ENCODE measurements at places on chromosomes 12 and 14.
A peak's percentile ranks its signal among the peaks of the same experiment; 100 is the strongest.

DNA sequence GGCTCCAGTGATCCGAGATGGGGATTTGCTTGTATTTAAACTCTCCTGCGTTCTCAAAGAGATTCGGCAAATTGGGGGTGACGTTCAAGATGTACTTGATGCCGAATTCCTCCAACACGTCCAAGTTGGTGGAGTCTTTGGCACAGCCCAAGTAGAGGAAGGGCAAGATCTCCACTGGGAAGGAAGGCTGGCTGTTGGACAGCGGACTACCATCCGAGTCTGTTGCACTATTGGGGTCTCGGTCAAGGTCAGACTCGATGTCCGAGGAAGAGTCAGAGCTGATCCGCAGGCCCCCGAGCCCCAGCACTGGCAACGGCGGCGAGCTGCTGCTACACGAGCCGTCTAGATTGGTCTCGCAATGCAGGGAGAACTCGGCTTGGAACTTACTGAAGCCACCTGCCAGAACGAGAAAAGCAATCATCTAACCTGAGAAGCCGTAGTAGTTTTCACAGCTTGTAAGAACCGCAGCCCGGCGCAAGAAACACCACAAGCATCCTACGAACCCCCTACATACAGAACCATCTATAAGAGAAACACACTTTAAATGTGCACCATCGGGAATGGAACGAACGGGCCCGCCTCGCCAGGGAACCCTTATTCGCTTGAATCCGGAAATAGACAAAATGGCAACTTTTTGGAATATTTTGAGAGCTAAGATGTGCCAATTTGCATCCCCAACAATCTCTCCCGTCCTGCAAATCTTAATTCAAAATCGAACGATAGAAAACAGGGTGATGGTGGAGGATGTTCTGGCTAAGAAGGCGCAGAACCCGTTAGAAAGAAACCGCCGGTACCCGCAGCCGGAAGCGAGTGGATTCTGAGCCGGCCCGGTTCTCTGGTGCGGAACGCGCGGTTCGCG, 1.4 kb downstream of the DUSP6 start:
- DNase-seq, result no peak

DNA sequence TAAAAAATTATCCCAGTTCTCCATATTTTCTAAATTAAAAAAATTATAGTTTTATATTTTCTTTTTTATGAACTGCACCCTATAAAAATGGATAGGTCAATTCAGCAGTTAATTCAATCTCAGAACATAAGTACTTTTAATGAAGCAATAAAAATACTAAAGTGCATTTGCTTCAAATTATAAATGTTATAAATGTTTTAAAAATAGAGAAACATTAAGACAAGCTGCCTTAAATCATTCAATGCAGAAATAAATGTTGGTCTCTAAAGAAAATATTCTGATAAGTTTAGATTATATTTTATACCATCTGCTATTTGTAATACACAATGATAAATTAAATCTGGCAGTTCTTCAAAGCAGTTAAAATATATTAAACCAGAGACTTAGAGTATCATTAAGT, 65.6 kb downstream of the ZC3H14 start:
- no peak for DNase-seq

- DNase-seq, result no peak
Observed at GRCh38 chr12:92757597-92758121, 54.9 kb downstream of the PLEKHG7 start.

DNA sequence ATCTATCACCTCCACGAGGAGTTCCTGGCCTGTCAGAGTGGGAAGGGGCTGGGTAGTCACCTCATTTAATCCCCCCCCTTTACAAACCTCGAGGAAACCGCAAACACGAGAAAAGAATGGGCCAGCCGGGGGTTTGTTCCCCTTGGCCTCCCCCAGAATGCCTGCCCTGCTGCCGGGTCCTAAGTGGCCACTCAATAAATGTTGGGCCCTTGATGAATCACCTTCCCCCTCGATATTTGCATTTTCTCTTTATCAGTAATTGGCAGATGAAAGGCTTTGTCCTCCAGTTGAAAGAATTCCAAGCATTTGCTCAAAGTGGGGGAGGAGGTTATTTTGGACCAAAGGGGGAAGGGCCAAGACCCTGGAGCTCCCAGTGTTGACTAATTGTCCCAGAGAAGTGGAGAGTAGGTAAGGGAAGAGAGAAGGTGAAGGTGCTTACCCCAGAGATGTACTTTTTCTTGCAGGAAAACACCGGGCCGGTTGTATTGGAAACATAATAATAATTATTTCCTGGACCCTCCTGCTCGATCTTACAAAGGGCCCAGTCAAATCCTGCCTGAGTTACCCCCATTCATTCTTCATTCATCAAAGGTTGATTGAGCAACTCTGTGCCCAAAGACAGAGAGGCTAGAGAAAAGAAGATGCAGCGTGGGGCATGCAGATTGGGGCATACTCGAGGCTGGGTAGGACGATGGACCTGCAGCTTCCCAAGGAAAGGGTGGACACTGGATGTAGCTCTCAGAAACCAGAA, 1.9 kb upstream of the KDM2B start:
- no peak for DNase-seq

- DNase-seq, result no peak
Observed at GRCh38 chr12:11759899-11760298, 110.4 kb downstream of the ETV6 start.

GRCh38 chr14:99072433-99072832, 199.6 kb downstream of the BCL11B start:
- no peak for DNase-seq

- no peak for DNase-seq
Observed at GRCh38 chr12:104493496-104493895, 36.7 kb downstream of the CHST11 start.

- DNase-seq, result no peak
Observed at GRCh38 chr14:42929806-42930480, 1323.3 kb downstream of the LRFN5 start.

DNA sequence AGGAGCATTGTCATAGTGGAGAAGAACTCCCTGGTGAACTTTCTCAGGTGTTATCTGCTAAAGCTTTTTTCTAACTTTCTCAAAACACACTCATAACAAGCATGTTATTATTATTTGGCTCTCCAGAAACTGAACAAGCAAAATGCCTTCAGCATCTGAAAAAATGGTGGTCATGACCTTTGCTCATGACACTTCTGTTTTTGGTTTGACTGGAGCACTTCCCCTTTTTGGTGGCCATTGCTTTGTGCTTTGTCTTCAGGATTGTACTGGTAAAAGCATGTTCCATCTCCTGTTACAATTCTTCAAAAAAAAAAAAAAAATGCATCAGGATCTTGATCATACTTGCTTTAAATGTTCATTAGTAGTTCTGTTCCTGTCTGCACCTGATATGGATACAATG, 1241.6 kb upstream of the USP15 start:
- DNase-seq, result no peak

DNA sequence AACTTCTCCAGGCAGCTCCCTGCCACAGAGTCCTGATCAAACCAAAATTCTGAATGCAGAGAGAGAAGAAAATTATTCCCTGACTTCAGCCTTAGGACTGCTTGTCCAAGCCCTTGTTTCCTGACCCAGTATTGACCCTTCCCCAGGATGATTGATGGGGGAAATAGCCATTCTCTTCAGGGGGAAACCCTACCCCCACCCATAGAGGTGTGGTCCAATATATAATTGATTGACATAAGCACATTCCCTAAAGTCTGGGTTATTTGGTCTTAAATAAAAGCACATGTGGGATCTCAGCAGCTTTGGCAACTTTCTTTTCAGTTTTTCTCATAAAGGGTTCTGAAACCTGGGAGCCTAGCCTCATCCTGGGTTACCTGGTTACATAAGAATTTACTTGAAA, 201.2 kb upstream of the DDHD1 start:
- DNase-seq, result no peak

DNA sequence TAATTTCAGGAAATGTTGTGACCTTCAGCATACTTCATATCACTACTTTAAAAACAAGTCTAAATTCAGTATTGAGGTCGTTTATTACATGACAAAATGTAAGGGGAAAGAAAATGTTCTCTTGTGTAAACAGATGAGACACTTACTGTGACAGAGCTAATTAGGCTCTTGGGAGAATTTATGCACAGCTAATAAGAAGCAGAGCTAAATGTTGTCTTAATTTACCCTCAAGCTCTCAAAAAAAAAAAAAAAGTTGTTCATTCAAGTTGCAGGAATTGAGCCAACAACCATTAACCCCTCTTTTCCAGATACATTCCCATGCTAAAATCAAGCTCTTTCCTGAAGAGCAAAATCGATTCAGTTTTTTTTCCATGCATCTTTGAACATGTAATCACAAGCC, 1419.4 kb downstream of the FSCB start:
- DNase-seq, result no peak

GRCh38 chr12:121452340-121452984, 52.5 kb downstream of the RNF34 start:
- DNase-seq, result no peak

- DNase-seq, result no peak
Observed at GRCh38 chr12:101021442-101021841, 188.6 kb downstream of the SLC5A8 start.

- DNase-seq, result peak; percentile 42
Observed at GRCh38 chr14:50045039-50045711, 71.2 kb downstream of the VCPKMT start.

DNA sequence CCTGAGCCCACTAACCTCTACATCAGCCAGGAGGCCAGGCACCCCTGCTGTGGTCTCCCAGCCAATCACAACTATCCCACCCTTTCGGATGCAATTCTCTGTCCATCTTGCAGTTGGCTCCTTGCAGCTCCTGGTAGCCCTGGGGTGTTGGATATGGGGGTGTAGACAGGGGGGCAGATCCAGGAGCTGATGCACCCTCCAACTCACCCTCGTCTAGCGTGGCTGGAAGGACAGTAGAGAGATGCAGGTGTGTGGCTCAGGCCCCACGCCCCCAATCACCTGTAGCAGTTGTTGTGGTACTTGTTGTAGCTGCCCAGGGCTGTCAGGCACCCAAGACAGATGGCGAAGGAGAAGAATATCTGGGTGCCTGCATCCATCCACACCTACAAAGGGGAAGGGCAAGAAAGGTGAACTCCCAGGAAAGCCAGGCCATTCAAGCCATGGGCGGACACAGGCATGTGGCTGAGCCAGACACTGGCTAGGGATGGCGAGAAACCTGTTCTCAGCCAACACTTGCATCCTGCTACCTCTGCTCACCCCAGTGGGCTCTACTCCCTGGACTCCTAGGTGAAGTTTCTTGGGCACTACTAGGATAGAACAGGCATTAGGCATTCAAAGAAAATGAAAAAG, 13.4 kb upstream of the SLC6A12 start:
- DNase-seq, result no peak

DNA sequence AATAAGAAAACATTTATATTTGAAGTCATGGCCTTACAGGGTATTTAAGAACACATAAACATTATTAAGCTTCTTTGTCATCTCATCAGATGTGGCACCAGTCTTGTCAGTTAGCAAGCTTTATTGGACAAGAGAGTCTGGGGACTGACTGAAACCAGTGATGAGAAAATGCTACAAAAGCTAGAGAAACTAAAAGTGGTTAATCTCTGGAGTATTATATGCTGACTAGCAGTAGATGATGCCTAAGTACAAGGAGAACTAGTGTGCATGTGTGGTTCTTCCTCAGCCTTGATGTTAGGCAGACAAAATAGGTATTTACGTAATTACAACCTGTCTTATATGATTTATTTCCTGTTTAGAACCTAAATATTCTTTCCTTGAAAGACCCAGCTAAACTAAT, 176.5 kb downstream of the CPNE8 start:
- no peak for DNase-seq

DNA sequence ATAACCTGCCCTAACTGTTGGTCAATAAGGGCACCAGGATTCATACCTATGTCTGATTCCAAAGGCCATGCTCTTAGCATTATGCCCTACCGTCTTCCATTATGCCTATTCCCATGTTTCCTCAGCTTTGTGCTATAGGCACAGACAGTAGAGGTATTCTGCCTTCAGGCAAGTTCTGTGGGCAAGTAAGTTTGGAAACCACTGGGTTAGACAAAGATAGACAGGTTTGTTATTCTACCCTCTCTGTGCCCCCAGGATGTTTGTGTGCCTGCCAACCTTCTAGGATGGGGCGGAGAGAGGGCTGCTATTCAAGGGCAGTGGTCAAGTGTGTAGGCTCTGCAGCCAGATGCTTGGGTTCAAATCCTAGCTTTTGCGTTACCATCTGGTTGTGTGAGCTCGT, 4.6 kb downstream of the RAPGEF3 start:
- no peak for DNase-seq

GRCh38 chr12:124759841-124760503, 103.7 kb downstream of the SCARB1 start:
- no peak for DNase-seq

- DNase-seq, result no peak
Observed at GRCh38 chr12:57170927-57171326, 23.5 kb upstream of the LRP1-AS start.
